ENCODE measurements at places on chromosomes 2 and 18.

GRCh38 chr2:155574941-155575340 lies 757.6 kb downstream of the NR4A2 start:
- DNase-seq = no peak

- no peak for DNase-seq
Observed at GRCh38 chr2:121205321-121205942, 79.6 kb downstream of the TFCP2L1 start.

DNA sequence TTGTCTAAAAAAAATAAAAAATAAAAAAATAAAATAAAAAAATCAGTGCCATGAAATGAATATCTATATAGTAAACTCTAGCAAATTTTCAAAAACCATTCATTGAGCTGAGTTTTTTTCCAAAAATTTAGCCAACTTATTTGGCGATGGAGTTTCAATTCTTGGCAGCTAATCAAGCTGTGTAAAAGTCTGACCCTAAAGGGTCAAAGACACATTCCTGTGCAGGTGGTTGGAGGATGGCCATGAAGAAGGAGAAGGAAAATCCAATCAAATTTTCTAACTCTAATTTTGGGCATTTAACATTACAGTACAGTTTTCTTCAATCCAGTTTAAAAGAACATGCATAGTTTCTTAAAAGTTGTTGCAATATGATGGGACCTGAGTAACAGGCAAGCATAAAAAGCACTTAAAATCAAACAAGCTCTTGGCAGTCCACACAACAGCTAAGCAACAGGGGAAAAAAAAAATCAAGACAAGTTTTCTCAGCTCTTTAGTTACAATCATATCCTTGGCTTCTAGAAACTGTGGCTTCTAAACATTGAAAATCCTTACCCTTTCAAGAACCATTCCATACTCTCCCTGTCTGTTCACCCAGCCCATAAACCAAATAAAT lies 54.5 kb downstream of the ACVR1 start:
- no peak for DNase-seq

DNA sequence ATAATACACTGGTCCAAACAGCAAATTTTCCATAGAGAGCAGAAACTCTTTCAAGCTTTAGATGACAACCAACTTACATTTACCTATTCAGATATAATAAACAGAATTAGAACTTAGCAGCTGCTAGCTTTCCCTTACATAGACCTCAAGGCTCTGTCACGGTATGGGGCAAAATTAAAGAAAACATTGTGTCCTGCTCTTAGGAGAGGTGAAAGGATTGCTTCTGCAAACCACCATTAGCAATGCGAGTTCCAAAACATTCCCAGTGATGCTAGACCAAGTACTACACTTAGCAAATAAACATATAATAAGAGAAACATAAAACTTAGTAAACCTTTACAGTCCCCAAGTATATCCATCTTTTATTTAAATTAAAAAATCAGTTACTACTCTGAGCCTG lies 183.3 kb downstream of the CAMKMT start:
- DNase-seq = no peak

GRCh38 chr2:224820283-224820991 lies 104.3 kb upstream of the CCDC195 start:
- no peak for DNase-seq

All from stromal cell of bone marrow (primary cell).